Stimulated activated CD4-positive, alpha-beta T cell treated with anti-CD3 and anti-CD28 coated beads, Interleukin-12 subunit alpha, Interleukin-12 subunit beta, amount 100 ng/mL, for 24 hours (primary cell): ENCODE measurements at places on chromosomes 2 and 18.
A peak's percentile ranks its signal among the peaks of the same experiment; 100 is the strongest.

DNA sequence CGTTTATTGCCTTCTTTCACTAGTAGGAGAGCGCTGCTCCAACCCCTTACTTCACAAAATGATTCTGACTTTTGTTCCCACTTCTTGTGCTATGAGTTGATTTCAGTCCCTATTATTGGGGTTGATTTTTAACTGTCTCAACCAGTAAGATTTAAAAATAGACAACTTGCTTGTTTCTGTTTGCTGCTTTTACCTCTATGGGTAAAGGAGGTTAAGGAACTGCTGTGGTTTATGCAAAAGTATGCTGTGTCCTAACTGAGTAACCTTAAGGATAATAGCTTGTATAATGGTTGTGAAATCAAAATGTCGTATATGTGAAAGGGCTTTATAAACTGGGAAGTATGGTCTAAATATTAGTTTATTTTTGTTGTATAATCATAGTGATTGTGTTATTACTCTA is 22.6 kb downstream of the ALMS1 start:
- DNase-seq = no peak

- peak; percentile 54 for DNase-seq
These were observed 20.9 kb upstream of the COL6A3 start for GRCh38 chr2:237434866-237435311.

DNA sequence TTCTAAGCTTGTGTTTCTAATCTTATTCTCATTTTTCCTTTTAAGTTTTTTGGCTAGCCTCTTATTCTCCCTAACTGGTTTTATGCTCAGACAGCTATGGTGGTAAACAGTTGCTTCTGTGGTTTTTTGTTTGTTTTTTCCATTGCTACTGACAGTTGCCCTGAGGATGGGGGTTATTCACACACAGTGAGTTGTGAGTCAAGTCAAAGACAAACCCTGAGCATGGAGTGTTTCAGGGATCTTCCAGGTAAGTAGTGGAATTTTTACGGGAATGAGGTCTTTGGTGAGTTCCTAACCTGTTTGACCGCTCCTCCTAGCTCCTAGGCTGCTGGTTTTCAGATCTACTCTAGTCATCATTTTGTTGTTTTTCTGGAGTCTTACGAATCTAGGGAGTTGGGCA is 162.8 kb downstream of the ZNF407 start:
- no peak for DNase-seq

- DNase-seq = no peak
These were observed 349.3 kb upstream of the SLC39A10 start for GRCh38 chr2:195307751-195308150.
